Activated effector memory CD4-positive, alpha-beta T cell treated with anti-CD3 and anti-CD28 coated beads, Interleukin-2, amount 50 U/mL, for 16 hours (primary cell): ENCODE measurements at places on chromosomes 4 and X.

DNA sequence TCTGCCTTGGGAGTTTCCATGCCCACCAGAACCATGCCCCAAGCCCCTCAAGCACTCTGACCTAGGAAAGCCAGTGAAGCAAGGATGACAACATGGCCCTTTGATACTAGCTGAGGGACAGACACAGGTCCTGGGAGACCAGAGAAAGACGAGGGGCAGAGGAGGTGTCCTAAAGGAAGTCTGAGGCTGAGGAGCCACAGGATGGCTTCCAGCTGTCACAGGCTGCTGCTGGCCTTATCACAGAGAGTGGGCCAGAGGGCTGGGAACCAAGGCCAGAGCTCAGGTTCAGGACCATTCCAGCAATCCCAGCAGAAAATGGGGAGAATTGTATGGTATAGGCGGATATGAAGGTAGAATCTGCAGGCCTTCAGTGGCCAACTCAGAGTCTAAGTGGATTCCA is 31.7 kb upstream of the MSANTD1 start:
- DNase-seq: no peak

DNA sequence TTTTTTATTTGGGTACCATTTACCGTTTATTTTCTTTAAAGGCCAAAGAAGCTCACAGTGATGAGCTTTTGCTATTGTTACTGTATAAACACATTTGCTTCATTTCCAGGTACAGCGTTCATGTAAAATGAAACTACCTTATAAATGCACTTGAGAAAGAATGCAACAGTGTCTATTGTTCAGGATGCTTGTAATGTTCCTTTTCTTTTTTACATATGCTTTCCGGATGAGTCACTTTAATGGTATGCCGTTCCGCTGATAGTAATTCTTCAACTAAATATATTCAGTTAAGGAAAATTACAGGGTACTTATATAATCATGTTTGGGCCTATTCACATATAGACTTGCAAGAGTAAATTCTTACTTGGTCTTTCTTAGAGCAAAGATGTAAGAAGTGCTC is 354.9 kb downstream of the RPA4 start:
- DNase-seq: no peak

DNA sequence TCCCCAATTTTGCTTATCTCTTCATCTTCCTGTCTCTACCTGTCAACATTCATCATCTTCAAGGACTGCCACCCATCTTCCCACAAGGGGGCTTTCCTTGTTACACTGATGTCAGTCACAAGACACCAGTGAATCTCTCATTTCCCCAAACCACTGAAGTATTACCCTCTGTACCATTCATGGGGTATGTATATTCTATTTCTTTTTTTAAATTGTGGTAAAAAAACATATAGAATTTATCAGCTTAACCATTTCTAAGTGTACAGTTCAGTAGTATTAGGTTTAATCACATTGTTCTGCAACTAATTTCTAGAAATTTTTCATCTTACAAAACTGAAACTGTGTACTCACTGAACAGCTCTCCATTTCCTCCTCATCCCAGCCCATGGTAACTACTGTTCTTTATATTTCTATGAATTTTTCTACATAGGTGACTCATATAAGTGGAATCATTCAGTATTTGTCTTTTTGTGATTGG is 98.6 kb downstream of the LARP7 start:
- DNase-seq: no peak

DNA sequence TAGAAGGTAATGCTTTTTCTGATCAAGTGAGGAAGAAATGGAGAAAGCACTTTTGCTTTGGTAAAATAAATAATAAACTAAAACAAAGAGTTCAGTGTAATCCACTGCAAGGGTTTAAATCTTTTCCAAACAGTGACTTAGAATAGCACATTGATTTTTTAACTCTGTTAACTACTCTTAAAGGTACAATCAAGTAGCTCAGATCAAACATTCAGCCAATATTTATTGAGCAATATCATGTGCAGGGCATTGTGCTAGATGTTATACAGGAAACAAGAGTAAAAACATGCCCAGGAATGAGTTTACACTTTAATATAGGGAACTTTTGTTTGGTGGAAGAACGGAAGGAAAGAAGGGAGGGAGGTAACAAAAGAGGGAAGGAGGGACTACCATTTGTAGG is 479.8 kb downstream of the KLHL13 start:
- no peak for DNase-seq

- DNase-seq: no peak
These were observed 41.3 kb upstream of the PHEX start for GRCh38 chrX:21990832-21991231.

DNA sequence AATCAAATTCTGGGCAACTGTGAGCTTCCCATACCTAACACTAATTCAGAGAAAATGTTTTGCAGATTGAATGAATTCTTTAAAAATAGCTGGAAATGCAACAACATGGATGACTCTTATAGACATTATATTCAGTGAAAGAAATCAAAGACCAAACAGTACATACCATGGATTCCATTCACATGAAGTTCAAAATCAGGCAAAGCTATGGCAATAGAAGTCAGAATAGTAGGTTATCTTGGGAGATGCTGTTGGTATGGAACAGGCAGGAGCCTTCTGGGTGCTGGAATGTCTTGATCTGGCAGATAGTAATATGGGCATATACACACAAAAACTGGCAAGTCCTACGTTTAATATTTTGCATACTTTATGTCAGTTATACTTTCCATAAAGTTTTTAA is 25.5 kb upstream of the CBLL2 start:
- DNase-seq: no peak

GRCh38 chrX:8190341-8190830 is 19.3 kb upstream of the VCX2 start:
- no peak for DNase-seq

- DNase-seq: no peak
These were observed 83.2 kb upstream of the PLAC8 start for GRCh38 chr4:83197555-83198235.

- no peak for DNase-seq
These were observed 361.6 kb downstream of the GRIA2 start for GRCh38 chr4:157582141-157582540.

DNA sequence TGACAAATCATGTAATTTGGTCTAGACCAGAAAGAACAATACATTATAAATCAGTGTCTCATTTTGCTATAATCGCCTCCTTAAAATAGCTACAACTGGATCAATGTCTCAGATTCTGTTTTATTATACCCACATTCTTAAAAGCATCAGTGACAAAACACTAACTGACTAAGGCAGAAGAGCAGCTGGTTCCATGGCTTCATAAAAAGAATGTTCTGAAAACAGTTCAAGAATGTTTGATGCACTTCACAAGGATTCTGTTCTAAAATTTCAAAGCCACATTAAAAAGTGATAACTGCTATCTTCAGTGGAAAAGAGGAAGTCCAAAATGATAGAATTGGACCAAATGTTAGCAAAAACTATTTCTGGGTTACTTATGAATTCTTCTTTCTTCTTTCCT is 69.8 kb downstream of the COL25A1 start:
- DNase-seq: no peak

DNA sequence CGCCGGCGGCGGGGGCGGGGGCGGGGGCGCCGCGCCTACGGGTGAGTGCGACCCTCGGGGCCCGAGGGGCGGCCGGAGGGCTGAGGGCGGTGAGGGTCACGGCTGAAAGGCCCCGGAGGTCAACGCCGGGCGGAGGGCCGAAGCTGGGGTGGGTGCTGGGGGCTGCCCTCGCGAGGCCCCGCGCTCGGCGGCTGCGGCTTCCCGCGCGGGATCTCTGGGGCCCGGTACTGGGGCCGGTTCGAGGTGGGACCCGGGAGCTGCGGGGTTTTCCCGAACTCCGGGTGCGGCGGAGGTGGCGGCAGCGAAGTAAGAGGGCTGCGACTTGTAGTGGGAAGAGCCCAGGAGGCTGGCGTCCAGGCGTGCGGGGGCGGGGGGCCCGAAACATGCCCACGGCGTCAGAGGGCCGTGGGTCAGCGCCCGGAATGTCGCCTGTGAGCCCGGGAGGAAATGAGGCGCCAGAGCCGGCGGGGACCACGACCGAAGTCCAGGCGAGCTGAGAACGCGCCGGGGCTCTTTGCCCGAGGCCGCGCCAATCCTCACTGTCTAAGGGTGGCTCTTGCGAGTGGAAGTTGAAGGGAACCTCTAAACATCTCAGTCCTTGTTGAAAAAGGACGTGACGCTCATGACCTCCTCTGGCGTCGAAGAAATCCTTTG is 407 bp downstream of the IL13RA1 start:
- DNase-seq: no peak
